ENCODE measurements at places on chromosomes 4 and X. TPM values are rescaled to one million over a fixed set of nuclear protein-coding genes. Genes with fewer than 3 reads are reported as not detected.

Gene AVPR2
- total RNA-seq = not detected

Gene KLKB1
- not detected for total RNA-seq

- peak; percentile 76 for DNase-seq
Observed at GRCh38 chr4:145719752-145720624, 40.0 kb downstream of the C4orf51 start.

Gene DCTD
- 119 TPM for total RNA-seq

All from activated CD4-positive, alpha-beta T cell treated with anti-CD3 and anti-CD28 coated beads for 36 hours (primary cell).